ENCODE measurements at places on chromosomes 3 and 15. TPM values are rescaled to one million over a fixed set of nuclear protein-coding genes. Genes with fewer than 3 reads are reported as not detected.

The LRRC31 gene
- total RNA-seq = not detected

GRCh38 chr3:158103081-158103886 is 2.9 kb downstream of the SHOX2 start:
- DNase-seq = peak; percentile 30

GRCh38 chr15:30953731-30954378 is 37.6 kb downstream of the MTMR10 start:
- DNase-seq = no peak

GRCh38 chr3:107082527-107082926 is 294.7 kb upstream of the CCDC54 start:
- no peak for DNase-seq
